ENCODE measurements at places on chromosomes 2 and 18.
A peak's percentile ranks its signal among the peaks of the same experiment; 100 is the strongest.

GRCh38 chr18:13726972-13727331, 479 bp downstream of the RNMT start:
- DNase-seq, result peak; percentile 68

DNA sequence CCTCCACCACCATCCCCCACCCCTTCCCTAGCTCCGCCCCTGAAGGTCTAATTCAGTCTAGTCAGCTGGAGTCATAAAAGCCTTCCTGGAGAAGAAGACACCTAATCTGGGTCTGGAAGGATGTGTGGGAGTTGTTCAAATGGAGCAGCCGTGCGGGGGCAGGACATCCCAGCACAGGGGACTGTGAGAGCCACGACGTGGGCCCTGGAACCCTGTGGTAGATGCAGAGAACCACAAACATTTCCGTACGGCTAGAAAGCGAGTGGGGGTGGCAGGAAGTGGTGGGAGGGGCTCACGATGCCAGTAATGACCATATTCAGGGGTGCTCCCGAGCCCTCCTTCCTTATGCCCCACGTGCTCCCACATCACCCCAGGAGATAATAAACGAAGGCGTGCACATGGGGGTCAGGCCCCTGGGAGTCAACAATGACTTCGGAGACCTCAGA, 20.9 kb upstream of the COL6A3 start:
- no peak for DNase-seq

DNA sequence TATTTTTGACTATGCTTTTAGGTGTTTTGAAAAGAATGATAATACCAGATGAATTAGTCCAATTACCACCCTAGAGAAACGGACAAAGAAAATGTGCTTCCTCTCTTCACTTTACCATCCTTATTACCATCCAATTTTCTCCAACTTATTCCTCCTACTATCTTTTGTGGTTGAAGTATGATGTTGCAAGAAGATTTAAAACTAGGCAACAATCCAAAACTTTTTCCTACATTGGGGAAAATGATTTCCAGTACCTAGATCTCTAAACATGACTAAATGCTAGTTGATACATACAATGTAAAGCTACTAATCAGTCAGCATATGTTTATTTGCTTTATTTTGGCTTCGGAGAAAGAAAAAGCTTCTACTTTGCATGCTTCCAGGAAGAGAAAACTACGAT, 355.0 kb upstream of the LYPD1 start:
- DNase-seq, result no peak

DNA sequence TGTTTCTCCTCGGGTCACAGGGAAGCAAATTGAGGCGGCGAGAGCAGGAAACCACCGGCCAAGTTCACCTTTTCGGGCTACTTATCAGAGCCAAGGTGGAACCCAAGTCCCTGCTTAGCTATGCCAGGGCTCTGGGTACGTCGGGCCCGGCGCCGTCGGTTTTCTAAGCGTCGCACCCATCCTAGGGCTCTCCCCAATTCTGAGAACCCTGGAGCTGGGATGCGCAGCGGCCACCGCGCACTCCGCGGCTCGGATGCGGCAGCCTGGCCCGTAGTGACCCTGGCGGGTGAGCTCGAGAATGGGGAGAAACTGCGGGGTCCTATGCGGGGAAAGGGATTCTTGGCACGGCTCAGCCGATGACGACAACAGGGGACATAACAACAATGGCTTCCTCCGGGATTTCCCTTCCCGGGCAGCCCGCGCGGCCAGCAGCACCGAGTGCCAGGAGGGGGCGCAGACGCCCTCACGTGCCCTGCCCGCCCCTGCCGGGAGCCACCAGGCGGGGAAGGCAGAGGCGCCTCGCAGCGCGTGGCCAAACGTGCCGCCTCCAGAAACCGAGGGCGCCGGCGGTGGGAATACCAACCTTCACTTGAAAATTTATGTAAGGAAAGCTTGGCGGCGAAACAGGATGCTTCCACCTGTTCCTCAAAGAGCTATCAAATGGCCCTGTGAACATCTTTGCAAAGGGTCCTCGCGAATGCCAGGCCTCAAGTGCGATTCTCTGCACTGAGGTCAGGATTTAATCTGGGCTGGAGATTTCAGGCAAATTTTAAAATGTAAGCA, 2.1 kb upstream of the SLC30A3 start:
- DNase-seq, result peak; percentile 98

- DNase-seq, result no peak
Measured at GRCh38 chr18:48227206-48227605, 182.0 kb downstream of the ZBTB7C start.

DNA sequence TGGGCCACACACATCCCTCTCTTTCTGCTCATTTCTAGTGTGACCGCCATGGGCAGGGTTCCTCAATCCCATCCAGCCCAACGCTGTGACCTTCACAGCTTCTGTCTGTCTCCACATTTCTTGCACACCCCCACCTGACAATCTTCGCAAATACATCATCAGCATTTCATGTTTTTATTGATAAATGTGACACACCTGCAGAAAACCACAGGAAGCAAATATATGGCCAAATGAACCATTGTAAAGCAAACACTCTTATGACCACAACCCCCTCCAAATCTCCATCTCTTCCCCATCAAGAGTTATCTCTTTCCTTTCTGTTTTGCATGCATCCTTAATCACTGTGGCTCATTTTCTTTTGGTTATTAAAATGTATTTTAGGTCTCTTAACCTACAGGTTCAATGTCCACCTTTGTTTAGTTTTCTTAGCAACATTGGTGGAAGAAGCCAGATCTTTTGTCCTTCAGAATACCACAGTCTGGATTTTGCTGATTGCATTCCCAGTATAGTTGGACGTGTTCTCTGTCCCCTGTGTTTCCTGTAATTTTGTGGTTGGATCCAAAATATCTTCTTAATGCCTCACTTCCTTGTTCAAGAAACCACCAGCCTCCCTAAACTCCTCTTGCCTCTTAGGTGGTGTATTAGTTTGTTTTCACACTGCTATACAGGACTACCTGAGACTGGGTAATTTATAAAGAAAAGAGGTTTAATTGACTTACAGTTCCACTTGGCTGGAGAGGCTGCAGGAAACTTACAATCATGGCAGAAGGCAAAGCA, 9.8 kb upstream of the NCK2 start:
- DNase-seq, result no peak

DNA sequence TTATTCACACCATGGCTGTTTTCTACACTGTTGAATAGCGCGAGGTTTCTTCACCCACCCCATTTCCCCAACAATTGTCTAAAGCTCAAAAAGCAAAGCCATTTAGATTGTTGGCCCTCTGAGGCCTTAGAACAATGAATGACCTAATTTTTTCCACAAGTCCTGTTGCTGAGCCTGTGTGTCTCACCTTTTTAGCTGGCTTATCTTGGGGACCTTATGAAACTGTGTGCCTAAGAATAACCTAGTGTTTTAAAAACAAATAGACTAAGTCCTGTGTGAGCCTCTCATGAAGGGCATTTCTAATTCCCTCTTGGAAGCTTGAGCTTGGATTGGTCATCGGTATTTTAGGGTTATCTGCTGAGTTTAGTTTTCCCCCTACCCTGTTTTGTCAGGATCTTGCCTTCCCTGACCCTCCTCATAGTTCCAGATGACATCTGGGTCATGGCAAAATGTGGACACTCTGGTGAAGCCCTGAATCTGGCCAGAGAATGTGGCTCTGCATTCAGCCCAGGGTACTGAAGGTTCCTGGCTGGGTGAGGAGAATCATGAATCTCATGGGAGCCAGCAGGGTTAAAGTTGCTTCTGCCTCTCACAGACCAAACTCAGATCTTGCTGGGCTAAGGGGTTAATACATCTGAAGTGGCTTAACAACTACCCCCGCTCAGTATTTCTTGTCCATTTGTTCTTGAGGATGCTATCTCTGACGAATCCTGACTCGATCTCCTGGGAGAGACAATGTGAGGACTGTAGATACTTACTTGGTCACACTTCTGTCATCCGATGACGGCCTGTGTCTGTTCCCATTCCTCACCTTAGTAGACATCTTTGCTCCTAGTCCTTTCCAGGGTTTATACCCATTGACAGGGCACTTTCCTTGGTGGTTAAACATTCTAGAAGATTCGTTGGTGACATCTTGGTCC, 104.2 kb upstream of the MAP4K3 start:
- DNase-seq, result no peak

All from H7 (cell line).